ENCODE measurements at places on chromosomes 11 and 22.

DNA sequence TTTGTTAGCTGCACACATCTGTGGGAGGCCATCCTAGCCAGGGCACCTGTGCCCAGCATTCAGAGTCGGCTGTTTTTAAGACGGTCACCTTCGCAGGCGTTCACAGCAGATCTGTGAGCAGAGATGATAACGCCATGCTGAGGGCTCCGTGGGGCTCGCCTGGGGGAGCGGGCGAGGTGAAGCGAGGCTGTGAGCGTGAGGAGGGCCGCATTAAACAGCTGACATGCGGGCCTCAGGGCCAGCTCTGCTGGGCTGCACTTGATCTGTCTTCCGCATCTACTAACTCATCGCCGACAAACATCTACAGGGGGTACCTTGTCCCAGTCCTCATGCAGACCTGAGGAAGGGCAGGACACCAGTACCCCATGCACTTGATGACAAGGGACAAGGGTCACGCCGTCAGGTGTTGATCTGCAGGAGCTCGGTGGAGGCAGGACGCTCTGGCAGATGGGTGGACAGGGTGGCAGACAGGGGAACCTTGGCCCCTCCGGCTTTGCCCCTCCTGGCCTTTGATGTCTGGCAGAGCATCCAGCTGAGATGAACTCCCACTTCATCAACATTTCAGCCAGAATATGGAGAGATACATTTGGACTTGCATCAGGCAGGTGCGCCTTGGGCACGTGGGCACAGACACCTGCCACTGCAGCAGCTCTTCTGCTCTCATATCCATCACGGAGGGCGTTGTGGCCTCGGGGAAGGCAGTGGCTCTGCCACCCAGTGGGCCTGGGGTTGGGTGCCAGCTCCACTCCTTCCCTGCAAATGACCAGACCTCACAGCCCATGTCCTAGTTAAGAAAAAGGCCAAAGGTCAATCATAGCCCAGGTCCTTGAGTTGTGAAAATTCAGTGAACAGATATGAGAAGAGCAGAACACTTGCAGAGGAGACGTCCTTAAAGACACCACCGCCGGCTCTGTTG lies 822.9 kb downstream of the BRD1 start:
- DNase-seq = no peak

GRCh38 chr22:45376009-45376408 lies 37.4 kb downstream of the SMC1B start:
- no peak for DNase-seq

DNA sequence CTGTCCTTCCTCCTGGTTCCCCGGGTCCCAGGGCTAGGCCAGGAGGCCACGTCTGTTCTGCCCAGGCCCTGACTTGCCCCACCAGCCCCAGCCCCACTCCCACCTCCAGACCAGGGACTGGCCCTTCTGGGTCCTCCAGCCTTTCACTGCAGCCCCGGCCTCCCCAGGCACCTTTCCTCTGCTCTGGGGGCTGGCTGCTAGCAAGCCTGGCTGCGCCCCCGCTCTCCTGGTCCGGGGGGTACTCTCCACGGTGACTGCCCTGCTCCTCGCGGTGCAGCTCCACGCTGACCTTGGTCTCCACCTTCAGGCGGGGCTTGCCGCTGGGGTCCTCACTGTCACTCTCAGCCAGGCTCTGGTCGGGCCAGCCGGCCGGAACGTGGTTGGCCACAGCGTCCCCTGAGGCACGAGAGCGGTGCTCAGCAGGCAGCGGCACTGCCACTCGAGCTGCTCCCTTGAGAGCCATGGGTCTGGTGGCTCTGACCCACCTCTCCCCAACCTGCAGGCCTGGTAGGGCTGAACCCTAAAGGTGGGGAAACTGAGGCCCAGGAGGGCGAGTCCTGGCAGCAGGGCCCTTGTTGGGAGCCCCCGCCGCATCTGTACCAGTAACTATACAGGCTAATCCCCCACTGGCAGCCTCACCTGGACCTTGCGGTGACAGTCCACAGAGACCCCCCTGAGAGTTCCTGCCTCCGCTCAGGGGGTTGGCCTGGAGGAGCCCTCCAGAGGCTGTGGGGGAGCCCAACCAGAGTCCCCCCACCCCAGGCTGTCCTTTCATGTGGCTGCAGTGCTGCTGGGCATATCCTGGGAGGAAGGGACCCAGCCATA lies 29.0 kb downstream of the TRMU start:
- no peak for DNase-seq

- no peak for DNase-seq
Observed at GRCh38 chr11:6862961-6863360, at the start of gene OR10A2. Gene OR10A2, plus strand, starts transcription at chr11:6863057. Its CDS starts 6,698 bp downstream, at chr11:6869755.

DNA sequence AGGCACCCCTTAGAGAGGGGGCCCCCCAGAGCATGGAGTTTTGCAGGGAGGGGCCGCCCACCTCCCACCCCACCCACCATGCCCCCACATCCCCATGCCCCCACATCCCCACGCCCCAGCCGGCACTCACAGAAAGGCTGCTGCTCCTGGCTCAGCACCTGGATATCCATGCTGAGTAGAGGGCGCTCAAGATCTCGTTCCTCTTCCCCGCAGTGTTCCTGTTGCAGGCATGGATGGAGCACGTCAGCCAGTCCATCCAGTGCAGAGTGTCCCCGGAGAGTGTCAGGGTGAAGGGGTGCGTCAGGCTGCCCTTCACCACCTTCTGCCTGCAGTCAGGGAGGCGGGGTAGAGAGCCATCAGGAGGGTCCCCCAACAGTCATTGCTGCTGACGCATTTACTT lies 156.2 kb downstream of the CRYBB2 start:
- DNase-seq = no peak

DNA sequence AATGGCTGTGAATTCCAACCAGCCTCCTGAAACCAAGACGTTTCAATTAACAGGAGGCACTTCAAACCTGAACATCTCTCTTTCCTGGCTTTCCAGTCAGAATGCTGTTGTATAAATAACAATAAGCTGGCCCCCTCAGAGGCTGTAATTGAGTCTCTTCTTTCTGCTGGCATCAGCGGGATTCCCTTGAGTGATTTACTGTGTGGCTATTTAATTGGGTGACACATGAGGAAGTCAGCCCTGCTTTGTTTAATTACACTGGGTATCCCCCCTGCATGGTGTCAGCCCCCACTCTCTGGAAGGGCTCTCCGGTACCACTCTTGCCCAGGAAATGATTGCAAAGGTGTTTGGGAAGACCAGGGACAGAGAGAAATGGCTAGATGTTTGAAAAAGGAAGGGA lies 101.6 kb downstream of the NTM start:
- no peak for DNase-seq

- peak; percentile 7 for DNase-seq
Observed at GRCh38 chr11:83971063-83971462, 684.9 kb upstream of the CCDC90B start.

DNA sequence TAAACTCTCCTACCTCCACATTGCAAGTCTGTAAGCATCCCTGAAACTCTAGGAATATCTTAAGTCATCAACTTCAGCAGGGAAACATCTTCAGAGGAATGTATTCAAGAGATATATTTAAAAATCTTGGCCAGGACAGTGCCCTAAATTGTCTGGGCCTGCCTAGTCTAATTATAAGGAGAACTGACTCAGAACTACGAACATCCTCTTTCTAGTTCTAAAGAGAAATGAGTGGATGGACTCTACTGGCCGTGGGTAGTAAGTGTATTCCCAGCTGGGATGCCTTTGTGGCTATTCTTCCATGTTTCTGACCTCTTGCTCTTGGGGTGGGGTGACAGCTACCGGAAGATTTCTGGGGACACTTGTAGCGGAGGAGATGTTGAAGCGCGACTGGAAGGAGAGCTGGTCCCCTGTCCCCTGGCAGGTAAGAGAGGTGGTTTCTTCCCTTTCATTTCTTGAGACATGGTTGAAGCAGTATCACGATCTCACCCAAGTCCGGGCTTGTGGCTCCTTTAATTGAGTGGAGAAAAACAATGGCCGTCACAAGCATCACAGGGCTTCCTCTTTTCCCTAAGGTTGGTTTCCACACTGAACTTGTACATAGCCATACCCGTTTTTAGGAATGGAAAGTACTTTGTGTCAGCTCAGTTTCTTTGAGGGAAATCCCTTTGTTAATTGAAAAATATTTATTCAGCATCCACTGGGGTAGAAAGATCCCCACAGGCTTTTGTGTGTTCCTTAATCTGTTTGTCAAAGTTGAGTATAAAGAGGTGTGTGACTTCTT lies 97.7 kb upstream of the SORL1-AS1 start:
- DNase-seq = no peak

- no peak for DNase-seq
Observed at GRCh38 chr11:83355391-83355790, 69.2 kb upstream of the CCDC90B start.

GRCh38 chr11:61542705-61543104 lies 34.2 kb downstream of the LRRC10B start:
- DNase-seq = no peak

- no peak for DNase-seq
Observed at GRCh38 chr11:120709808-120710207, 198.3 kb downstream of the GRIK4 start.

DNA sequence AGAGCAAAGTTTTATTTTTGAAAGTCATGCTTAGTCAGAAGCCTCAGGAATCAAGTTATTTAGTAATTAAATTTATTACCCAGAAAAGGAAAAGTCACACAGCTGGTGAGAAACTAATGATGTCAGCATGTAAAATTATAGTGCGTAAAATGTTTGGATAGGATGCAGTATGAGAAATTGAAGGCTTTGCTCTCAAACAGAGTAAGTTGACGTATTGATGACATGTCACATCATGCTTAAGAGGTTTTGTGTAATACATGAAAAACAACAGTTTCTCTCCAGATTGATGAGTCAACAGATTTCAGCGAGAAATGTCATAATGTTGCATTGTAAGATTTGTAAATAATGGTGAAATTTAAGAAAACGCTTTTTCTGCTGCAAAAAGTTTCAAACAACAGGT lies 769.8 kb downstream of the METTL15 start:
- DNase-seq = peak; percentile 16

DNA sequence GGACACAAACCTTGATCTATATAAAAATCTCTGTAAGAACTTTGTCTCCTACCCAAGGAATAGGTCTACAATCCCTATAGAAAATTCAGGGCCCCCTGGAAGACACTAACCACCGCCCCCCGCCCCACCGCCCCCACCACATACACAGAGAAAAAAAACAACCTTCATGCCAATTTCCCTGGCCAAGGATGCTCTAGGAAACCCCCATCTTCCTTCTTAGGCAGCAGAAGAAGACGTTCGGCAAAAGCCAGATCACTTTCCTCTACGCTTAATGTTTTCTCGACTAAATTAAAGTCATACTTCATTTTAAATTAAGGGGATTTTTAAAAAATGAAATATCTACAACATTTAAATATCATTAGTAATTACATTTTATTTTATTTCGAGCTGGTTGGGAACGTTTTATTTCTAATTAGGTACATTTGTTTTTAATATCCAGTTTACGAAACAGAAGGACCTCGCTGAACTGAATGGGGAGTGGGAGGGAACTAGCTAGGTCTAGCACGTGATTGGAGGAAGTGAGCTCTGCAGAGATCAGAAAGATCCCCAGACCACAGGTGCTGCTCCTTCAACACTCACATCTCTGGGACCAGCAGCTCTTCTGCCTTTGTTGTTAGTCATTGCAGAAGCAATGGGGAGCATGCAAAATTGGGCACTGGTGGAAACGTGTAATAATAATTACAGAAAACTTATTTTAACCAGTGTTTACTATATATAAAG lies 472.3 kb downstream of the MN1 start:
- no peak for DNase-seq

GRCh38 chr22:20651286-20651685 lies 122.6 kb upstream of the SERPIND1 start:
- peak; percentile 31 for DNase-seq

DNA sequence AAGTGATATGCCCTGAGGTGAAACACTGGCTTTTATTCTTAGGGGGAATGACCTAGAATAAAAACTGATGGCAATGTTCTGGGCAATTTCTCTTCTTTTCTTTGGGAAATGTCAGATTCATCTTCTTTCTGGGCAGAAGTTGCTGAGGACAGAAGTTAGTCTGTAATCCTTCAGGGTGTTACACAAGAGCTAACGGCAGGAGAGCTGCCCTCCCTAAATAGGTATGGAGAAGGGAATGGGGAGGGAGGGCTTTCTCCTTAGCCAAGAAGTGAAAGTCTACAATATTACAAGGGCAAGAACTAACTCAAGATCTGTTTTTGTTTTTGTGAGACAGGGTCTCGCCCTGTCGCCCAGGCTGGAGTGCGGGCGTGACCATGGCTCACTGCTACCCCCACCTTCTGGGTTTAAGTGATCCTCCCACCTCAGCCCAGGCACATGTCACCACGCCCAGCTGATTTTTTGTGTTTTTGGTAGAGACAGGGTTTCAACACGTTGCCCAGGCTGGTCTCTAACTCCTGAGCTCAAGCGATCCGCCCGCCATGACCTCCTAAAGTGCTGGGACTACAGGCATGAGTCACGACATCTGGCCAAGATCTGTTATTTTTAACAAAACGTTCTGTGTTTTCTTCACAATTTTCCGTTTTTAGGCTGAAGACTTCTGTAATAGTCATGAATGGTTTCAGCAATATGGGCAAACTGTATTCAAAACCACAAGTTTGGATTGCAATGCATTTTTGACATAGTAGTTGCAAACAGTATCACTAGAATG lies 7.2 kb downstream of the PIWIL4 start:
- peak; percentile 60 for DNase-seq

GRCh38 chr11:64765291-64765850 lies 5.6 kb upstream of the PYGM start:
- DNase-seq = no peak

- DNase-seq = no peak
Observed at GRCh38 chr22:19868773-19869471, 14.2 kb upstream of the GNB1L start.

DNA sequence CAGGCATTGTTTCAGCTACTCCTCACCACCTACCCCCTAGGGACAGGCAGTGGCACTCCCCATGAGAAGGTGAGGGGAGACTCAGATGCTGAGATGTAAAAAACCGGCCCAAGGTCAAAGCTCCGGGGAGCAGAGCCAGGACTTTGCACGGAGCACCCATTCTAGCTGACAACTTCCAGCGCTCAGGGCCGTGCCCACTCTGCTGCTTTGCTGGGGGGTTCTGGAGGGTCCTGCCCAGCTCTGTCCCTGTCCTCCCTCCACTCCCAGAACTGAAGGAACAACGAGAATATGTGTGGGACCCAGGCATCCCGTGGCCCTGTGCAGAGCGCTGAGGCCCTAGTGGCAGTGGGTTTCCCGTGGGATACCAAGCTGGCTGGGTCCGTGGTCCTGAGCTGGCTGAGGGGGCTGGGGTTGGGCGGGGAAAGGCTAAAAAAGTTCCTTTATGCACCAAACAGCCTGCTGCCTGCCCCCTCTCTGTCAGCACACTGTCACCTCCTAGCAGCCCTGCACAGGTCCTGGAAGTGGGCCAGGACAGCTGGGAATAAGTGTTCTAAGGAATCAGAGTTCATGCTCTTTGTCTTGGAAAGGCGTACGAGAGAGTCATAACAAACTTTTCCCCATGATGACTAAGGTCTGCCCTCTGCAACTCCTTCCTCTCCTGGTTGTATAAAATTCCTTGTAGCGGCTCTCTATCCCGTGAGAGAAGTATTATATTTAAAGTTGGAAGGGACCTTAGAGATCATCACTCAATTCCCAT lies 1.9 kb downstream of the MS4A10 start:
- peak; percentile 93 for DNase-seq
